Common myeloid progenitor, CD34-positive (primary cell): ENCODE measurements at places on chromosomes 7 and 10.

DNA sequence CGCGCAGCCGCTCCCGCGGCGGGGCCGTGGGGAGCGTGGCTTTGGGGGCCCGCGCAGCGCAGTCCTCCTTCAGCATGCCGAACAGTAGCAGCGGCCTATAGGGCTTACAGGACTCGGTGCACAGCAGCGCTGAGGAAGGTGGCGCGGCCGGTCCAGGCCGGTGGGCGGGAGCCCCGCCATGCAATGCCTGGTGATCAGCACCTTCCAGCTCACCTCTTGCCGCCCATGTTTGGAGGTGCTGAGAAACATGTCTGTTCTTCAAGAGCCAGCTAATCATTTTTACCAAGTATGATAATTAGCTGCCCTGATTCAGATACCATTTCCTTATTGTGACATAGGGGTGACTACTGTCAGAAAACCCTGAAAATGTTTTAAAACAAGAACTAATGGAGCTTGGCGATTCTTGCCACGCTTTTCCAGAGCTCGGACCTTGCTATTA lies 33.5 kb upstream of the SFTPD start:
- no peak for DNase-seq

- DNase-seq = no peak
These were observed 51.9 kb downstream of the CDC14C start for GRCh38 chr7:48976253-48976652.

- no peak for DNase-seq
These were observed 209.8 kb downstream of the TRIL start for GRCh38 chr7:28748346-28748745.

GRCh38 chr7:124765401-124766352 lies at the start of gene GPR37:
GPR37 (minus strand) TSS chr7:124765792; CDS start chr7:124764976, 816 bp downstream.
- peak; percentile 60 for DNase-seq

- DNase-seq = peak; percentile 73
These were observed 57.9 kb upstream of the INSYN2A start for GRCh38 chr10:127254276-127254675.

GRCh38 chr7:13979671-13980435 lies 9.6 kb downstream of the ETV1 start:
- no peak for DNase-seq

DNA sequence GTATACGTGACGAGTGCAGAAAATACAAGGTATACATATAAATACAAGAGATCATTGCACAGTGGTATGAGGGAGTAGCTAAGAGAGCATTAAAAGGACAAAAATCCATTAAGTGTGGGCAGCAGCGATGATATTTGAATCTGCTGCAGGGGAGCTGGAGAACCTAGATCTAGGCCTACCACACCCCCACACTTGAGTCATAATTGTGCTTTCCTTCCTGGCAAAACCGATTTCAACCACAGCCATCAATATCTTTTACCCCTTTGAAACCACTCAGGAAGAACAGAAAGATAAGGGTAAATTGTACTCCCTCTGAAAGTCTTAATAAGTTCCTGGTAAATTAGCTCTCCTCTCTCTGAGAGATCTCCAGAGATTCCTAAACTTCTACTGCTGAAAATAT lies 345.0 kb downstream of the SORCS1 start:
- DNase-seq = peak; percentile 72

- DNase-seq = no peak
These were observed 87.9 kb downstream of the CUX1 start for GRCh38 chr7:101905203-101905865.

GRCh38 chr7:229184-229964 lies 37.0 kb downstream of the FAM20C start:
- no peak for DNase-seq

DNA sequence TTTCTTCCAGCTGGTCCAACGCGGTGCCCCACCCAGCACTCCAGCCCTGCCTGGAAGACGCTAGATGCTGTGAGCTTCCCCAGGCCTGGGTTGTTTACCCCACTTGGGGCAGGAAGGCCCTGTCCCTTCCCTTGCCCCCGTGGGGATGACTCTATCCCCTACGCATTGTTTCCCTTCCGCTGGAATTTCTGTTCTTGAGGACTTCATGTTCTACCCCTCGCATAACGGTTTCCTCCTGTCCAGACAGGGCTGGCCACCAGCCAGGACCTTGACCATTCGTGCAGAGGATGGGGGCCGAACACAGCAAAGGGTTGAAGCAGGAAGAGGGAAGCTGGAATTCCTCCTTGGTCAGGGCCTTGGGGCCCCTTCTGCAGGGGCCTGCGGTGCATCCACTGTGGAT lies 14.7 kb upstream of the SERPINE1 start:
- DNase-seq = no peak

GRCh38 chr7:21276471-21277035 lies 151.3 kb upstream of the SP4 start:
- DNase-seq = no peak

- DNase-seq = no peak
These were observed 45.5 kb downstream of the JAKMIP3 start for GRCh38 chr10:132111121-132111731.

DNA sequence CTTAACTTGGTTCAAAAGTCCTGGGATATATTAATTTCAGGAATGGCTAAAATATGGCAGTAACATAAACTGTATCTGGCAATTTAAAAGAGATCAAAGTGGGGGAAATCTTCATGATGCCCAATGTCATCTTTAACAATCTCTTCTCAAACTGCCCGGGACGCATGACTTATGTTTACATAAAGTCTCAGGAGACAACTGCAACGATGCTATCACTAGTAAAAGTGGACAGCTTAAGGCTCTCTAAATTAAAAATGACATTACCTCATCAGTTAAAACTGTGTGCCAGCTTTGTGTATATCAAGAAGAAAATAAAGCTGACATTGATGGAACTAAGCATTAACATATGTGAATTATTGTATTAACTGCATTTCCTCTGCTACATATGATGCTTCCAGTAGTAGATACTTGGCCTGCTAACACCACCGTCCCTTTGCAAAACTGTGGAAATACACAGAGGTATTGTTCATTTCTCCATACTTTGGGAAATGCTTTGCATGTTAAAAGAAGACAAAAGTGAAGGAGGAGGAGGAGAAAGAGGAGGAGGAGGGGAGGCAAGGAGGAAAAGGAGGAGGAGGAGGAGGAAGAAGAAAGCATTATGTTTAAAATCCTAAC lies 62.4 kb downstream of the NRP1 start:
- DNase-seq = no peak

GRCh38 chr10:111706331-111706730 lies 477.2 kb downstream of the GPAM start:
- no peak for DNase-seq

- DNase-seq = no peak
These were observed 319.8 kb downstream of the FRMD4A start for GRCh38 chr10:14010769-14011574.

DNA sequence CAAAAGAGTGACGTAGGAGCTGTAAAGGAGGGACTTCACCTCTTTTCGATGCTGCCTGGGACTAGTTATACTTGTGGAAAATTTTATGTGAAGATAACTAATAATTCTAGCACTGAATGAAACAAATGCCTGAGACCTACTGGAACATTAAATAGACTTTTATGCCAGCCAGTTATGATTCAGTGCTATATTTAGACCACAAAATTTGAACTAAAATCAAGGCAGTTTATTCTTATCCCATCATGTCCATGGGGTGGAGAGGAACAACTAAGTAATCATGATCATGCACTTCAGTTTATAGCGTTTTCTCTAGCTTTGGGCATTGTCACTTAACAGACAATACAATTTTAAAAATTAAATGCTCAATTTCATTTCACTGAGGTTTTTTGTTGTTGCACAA lies 76.7 kb downstream of the ZEB1 start:
- DNase-seq = no peak

GRCh38 chr7:46178661-46179060 lies 257.6 kb upstream of the IGFBP3 start:
- no peak for DNase-seq

GRCh38 chr7:50491209-50491608 lies 41.1 kb upstream of the FIGNL1 start:
- no peak for DNase-seq

GRCh38 chr7:92446869-92447344 lies 375 bp upstream of the GATAD1 start:
- DNase-seq = peak; percentile 84

GRCh38 chr7:96135241-96135640 lies 186.7 kb downstream of the SLC25A13 start:
- no peak for DNase-seq

- peak; percentile 6 for DNase-seq
These were observed 358.8 kb downstream of the BBS9 start for GRCh38 chr7:33487998-33488682.

DNA sequence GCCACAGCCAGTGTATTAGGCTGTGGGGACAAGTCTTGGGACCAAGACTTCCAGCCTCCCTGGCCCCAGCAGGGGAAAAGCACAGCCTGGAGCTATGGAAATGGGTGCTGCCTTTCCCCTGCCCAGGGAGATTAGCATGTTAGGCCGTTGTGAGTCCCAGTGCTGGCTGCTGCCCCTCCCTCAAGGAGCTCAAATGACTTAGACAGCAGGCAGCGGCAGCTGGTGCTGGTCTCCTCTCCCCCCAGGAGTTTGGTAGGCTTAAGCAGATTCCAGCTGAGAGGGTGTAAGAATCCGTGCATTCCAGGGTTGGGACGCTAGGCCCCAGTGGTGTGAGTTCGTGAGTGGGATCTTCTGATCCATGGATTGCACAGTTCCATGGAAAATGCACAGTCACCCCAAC lies 301.5 kb upstream of the PHF14 start:
- no peak for DNase-seq

GRCh38 chr10:5779730-5780129 lies 33.5 kb downstream of the GDI2 start:
- DNase-seq = no peak

DNA sequence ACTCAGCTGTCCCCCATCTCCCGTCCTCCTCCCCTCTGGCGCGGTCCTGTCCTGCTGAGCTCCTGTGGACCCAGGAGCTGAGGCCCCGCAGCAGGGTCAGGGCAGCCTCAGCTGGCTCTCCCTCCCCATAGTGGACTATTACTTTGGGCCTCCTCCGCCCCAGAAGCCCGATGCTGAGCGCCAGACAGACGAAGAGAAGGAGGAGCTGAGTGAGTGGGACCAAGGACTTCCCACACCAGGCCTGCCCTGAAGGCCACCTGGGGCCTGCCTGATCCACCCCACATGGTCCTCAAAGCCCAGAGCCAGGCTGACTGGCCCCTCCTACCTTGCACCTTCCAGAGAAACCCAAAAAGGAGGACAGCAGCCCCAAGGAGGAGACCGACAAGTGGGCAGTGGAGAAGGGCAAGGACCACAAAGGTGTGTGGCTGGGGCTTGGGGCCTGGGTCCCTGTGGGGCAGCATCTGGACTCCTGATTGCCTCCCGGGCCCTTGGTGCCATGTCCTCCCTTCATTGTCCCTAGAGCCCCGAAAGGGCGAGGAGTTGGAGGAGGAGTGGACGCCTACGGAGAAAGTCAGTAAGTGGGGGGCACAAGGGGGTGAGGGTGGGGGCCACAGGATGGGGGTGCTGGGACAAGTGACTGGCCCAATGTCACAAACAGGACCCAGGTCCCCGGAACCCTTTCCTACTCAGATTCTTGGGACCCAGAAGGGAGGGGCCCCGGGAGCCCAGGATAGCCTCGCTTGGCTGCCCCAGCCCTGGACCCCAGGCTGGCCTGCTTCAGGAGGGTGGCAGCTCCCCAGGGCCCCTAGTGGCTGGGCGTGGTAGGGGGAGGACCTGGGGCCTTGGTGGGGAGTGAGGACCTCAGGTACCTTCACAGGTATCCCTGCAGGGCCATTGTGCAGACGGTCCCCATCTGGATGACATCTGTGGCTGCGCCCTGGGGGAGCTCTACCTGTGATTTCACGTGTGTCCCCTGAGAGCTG lies 4.9 kb downstream of the AEBP1 start:
- no peak for DNase-seq

- DNase-seq = no peak
These were observed 742.1 kb downstream of the GRID1 start for GRCh38 chr10:85624511-85624910.

- DNase-seq = no peak
These were observed 17.8 kb upstream of the SLC16A12 start for GRCh38 chr10:89553064-89553734.

- DNase-seq = peak; percentile 48
These were observed 32.9 kb upstream of the PCBD1 start for GRCh38 chr10:70921285-70921684.

DNA sequence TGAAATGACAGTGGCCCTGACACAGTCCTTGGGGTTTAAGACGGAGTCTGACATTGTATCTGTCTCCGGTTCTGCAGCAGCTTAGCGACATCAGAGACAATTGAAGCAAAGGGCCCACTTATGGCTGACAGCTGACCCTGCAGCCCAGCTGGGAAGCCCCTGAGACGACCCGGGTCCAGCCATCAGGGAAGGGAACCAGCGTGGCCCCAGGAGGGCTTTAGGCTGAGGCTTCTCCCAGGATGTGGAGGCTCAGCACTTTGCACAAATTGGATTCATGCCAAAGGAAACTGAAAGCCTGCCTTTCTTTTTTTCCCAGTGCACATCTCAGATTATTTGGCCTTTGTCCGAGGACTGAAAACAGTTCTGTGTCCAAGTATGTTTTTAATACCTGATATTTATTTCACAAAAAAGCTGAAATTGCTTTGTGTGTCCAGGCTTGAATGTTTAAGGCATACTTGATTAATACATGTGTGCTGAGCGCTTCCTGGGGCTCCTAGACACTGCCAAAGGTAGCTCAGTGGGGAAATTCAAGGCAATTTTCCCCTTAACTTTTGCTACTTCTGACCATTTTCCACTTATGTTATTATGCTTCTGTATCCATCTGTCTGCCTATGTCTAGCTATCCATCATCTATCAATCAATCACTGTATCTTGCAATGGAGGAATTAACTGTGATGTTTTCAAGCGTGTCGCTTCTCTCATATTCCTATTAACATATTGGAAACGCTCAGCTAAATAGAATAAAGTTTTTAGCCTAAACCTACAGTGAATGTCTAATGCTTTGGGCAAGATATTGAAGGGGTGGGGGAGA lies 34.8 kb downstream of the KLF6 start:
- no peak for DNase-seq

DNA sequence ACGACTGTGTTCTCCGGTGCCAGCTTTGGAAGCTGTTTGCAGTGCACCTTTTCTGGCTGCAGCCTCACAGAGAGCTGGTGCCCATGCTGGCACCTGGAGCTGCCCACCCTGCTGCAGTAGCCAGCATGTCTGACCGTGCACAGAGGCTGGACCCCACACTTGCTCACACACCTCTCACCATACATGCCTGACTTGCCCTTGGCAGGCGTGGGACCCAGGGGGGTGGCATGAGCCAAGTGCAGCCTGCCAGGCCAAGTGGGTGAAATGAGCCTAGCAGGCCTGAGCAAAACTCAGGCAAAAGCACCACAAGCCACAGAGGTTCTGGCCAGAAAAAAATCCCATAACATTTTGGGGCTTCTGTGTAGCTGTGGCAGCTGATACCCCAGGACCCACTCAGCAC lies 258.8 kb downstream of the XPNPEP1 start:
- DNase-seq = no peak

GRCh38 chr10:63217120-63217605 lies 84.0 kb downstream of the NRBF2 start:
- peak; percentile 67 for DNase-seq

GRCh38 chr10:3045471-3046209 lies 21.7 kb upstream of the PFKP start:
- no peak for DNase-seq

GRCh38 chr7:158133515-158134271 lies 453.9 kb downstream of the PTPRN2 start:
- no peak for DNase-seq

GRCh38 chr7:380139-380485 lies 90.1 kb downstream of the FOXL3 start:
- no peak for DNase-seq

GRCh38 chr7:974820-975681 lies at the start of gene COX19:
COX19 (minus strand) TSS chr7:975549; CDS start chr7:975509, 40 bp downstream.
- DNase-seq = peak; percentile 95

- no peak for DNase-seq
These were observed 23.1 kb upstream of the MACC1 start for GRCh38 chr7:20240080-20240926.
